ENCODE measurements at places on chromosomes 3 and 15.

DNA sequence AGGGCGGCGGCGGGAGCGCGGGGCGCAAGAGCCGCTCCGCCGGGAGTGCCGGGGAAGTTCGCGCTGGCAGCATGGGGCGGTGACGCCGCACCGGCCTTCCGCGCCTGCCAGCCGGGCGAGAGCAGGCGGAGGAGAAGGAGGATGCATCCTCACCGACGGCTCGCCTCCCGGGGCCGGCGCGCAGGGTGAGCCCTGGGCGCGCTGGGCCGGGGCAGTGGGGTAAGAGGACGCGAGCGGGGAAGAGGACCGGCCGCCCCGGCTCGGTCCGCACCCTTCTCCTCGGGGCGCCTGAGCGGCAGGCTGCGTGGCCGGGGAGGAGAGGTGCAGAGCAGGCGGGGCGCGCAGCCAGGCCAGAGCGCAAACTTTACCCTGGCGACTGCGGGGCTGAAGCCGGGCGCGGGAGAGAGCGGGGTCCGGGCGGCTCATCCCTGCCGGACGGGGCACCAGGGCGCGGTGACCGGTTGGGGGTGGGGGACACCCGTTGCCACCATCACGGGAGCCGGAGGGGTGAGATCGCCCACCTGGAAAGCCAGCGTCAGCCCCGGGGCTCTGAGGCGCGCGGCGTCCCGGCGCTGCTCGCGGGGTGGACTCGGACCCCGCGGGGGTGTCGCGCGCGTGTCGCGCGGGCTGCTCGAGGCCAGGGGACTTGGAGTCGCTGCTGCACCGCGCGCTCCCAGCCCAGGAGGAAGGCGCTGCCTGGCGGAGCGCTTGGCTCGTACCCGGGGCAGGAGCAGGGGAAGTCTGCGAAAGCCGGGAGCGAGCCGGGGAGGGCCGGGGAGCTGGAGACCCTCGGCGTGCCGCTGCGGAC, 542 bp downstream of the GABRA5 start:
- no peak for DNase-seq

- no peak for DNase-seq
Measured at GRCh38 chr15:94761574-94761973, 530.2 kb downstream of the MCTP2 start.

- DNase-seq: no peak
Measured at GRCh38 chr3:128808672-128809071, 70.7 kb upstream of the ACAD9 start.

- DNase-seq: no peak
Measured at GRCh38 chr3:169602482-169602881, 61.0 kb downstream of the MECOM start.

- DNase-seq: peak; percentile 12
Measured at GRCh38 chr3:40557575-40558161, 32.9 kb downstream of the ZNF621 start.

DNA sequence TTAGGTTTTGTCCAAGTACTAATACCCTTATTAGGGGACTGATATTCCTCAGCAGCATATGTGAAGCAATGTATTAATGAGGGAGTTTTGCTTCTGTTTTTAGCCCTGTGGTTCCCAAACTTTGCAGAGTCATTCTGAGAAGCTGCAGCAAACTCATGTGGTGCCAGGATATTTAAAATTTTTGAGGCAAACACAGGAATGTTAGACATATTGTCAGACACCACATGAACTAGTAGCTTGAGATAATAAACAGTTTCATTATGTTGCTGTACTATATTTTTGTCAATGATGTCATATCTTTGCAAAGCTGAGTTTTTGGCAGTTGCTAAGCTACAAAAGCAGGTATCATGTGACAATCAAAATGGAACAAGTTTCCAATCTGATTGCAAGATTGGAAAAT, 36.6 kb downstream of the ATP6V1A start:
- DNase-seq: peak; percentile 45

DNA sequence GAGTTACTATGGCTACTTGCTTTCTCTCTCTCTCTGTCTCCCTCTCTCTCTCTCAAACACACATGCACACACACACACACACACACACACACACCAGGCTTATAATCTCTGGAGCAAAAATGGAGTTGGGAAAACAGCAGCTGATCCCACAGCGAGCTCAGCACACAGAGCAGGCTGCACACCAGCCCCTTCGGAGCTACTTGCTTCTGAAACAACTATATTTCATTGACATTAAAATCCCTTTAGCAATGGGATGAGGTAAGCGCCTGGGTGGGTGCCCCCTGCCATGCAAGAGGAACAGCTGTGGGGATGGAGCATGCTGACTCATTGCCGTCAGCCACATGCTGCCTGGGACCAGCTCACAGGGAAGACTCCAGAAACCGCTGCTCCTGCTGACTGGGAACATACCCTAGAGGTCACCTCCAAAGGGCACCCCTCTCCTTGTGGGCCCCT, 45.7 kb downstream of the B3GNT5 start:
- DNase-seq: no peak

DNA sequence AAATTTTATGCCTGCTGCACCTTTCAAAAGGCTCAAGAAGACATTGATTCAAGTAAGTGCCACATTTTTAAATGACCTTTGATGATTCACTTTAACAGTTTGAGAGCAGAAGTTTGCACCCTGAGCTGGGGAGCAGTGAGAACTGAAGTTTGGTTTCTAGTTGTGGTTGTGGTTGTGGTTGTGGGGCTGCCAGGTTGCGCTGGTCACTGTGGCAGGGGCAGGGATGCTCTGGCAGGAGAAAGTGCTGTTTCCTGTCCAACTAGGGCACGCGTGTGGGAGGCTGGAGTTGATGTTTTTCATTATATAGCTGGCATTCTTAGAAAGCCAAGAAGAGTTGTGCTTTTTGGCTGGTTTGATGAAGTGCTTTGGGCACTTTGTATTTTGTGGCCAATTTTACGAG, 339.7 kb upstream of the NR2F2 start:
- no peak for DNase-seq

DNA sequence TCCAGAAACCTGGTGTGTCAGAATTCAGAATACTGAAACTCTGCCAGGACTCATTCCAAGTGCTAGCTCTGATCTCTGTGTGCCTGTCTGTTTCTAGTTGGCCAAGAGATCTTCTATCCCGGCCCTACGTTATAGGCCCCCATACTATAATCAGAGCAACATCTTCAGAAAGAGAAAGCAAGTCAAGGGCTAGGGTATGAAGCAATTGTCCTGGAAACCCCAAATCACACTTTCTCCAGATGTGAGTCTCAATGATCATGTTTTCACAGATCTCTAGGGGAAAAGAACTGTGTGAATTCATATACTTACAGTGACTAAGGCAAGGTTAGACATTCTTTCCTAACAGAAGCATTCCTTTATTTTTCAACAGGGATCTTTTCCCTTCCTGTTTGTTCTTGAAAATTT, 309.7 kb downstream of the SLC9A9 start:
- peak; percentile 10 for DNase-seq

- peak; percentile 93 for DNase-seq
Measured at GRCh38 chr3:49689046-49689907, at the start of the genes MST1 and RNF123. MST1 (minus strand) TSS chr3:49689474; CDS start chr3:49688691, 783 bp downstream. RNF123 (plus strand) TSS chr3:49689557; CDS start chr3:49691166, 1,609 bp downstream.

DNA sequence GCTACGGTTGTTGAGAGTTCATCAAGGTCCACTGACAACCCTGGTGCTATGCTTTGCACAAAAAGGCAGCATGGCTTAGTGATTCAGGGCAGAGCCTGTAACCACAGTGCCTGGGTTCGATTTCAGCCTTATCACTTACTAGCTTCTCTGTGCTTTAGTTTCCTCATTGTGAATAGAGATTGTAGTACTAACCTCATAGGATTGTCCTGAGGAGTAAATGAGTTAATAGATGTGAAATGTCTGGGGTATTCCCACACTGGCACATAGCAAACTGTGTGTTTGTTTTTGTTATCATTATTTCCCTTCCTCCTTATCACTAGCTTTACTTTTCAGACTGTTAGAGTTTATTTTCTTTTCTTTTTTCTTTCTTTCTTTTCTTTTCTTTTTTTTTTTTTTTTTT, 16.3 kb downstream of the CRTAP start:
- DNase-seq: no peak

- no peak for DNase-seq
Measured at GRCh38 chr15:89533861-89534544, 37.6 kb upstream of the RHCG start.

- DNase-seq: peak; percentile 24
Measured at GRCh38 chr3:152376351-152377183, 107.8 kb downstream of the MBNL1 start.

DNA sequence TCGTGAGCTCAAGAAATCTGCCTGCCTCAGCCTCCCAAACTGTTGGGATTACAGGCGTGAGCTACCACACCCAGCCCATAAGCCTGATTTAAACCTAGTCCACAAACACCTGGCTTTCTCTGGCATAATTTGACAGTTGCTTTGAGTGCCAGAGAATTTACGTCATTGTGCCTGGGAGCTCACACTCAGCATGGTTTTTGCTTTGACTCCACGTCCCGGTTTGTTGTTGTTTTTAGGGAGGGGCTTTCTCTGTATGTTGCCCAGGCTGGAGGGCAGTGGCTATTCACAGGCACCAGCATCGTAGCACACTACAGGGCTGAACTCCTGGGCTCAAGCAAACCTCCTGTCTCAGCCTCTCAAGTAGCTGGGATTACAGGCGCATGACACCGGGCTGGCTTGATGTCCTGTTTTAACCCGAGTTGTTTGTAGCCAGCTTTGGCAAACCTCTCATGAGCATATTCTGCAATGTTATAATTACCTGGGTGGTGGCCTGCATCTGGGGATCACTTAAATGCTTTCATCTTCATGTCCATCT, 32.7 kb downstream of the CEMIP start:
- DNase-seq: no peak

DNA sequence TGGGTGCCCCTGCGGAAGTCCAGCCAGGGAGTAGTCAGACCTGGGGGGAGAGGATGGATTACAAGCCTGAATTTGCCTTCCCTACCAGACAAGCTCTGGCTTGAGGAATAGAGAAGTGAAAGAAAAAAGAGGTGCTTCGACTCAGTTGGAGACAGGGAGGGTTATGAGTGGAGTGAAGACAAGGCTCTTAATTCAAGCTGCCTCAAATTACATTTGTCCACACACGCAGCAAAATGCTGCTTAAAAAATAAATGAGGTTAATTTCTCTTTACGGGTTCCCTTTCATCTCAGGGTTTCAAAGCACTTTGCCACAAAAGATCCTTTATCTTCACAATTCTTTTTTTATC, 49.0 kb upstream of the SLC4A7 start:
- DNase-seq: no peak

GRCh38 chr15:66484539-66485112, 12.9 kb downstream of the SNAPC5 start:
- DNase-seq: peak; percentile 2

- no peak for DNase-seq
Measured at GRCh38 chr15:88841236-88841635, 38.0 kb downstream of the ACAN start.

DNA sequence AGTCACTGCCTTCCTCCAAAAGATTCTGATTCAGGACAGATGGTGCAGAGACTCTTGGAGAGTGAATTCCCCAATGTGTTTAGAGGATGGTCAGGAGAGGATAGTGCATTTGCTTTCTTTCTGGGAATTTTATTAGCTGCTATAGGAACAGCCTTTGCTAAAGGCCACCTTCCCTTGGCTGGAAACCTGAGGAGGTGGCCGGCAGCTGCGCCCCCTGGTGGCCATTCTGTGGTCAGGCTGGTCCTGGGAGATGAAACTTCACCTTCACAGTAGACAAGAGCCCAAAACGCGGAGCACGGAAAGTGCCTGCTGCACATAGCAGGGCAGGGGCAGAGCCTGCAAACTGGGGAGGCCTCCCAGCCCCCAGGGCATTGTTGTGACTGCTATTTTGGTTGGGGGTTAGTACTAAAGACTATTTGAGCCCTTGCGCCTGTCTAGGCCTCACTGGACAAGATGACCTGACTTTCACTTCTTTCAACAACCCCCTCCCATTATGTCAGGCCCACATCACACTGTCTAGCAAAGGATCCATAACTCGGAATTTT, 34.3 kb downstream of the SEC22C start:
- peak; percentile 75 for DNase-seq

DNA sequence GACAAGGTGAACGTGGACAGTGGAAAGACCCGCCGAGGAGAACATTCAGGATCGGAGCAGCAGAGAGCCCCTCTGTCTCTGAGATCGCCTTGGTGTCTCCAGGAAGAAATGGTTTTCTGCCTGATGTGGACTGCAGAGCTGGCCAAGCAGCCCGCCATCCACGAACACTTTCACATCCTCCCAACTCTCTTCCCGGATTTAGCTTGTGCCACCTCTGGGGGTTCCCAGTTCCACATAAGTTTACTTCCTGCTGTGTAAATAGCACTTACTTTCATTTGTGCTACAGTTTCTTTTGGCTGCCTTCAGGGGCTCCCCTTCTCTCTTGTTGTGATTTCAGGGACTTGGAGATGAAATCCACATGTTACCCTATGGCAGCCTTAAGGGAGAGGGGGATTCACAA, 48.4 kb downstream of the SEMA5B start:
- DNase-seq: no peak

- DNase-seq: no peak
Measured at GRCh38 chr15:55770806-55771205, 27.9 kb upstream of the PRTG start.

GRCh38 chr3:8052659-8053058, 449.0 kb upstream of the LMCD1 start:
- DNase-seq: no peak

DNA sequence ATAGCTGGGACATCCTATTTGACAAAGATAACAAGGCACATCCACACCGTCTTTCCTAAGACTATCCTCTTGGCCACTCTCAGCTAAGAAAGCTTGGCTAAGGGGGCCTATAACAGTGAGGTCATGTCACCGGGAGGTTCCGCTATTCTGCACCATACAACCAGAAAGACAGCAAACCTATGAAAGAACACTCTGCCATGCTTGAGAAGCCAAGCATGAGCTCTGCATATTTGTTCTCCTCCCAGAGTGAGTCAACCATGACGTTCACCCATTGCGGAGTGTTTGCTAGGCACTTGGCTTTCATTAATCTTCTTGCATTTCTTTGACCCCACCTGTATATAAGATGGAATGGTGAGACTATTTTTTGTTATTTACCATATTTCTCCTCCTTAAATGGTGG, 141.2 kb downstream of the GMNC start:
- DNase-seq: peak; percentile 15

GRCh38 chr15:70039917-70040316, 57.8 kb downstream of the TLE3 start:
- no peak for DNase-seq

DNA sequence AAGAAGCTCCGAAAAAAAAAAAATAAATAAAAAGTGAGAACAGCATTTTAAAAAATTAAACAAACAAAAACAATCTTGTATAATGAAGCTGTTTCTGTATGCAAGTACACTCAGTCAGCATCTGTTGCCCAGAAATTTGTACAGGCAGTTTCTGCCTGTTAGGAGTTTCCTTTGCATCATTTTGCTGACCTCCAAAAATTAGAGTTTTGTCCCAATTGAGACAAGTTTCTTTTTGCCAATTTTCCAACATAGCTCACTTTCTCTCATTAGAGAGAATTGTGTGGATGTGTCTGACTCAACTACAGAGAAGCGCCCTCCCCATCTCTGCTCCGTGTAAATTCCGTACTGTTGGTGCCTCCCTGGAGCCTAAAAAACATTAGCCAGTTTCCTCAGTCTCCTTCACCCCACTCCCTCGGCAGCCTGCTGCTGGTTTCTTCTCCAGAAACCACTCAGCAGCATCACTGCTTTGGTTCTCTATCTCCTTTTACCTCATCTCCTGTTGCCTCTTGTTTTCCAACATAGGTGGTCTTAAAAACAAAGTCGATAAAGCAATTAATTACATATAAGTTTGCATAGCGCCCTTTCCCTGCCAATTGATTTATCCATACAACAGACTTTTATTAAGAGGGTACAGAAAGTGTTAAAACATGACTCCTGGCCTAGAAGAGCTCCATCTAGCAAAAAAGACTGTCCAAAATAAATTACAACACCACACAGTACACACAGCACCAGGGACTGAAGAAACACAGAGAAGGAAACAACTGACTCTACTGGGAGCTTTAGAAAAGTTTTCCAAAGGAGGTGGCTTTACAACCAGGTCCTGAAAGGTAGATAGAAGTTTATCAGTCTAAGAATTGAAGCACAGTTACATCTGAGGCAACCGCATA, 286.7 kb downstream of the SHOX2 start:
- DNase-seq: no peak

All from GM10248 (cell line).